ENCODE measurements at places on chromosomes 1 and 21.

GRCh38 chr1:224378855-224379631 is 22.4 kb downstream of the CNIH4 start:
- no peak for DNase-seq
- peaks cover 15% of the 10 kb centered on the region for H3K36me3 ChIP-seq
- H3K4me1 ChIP-seq: no peaks in the 10 kb centered on the region
- H3K4me3 ChIP-seq: no peak overlapping the region
- H3K27ac ChIP-seq: no peak overlapping the region

GRCh38 chr1:17643861-17644703 is 104.6 kb downstream of the ARHGEF10L start:
- no peak for DNase-seq
- no peak overlapping the region for H3K27ac ChIP-seq
- peaks cover 7% of the 10 kb centered on the region for H3K36me3 ChIP-seq

DNA sequence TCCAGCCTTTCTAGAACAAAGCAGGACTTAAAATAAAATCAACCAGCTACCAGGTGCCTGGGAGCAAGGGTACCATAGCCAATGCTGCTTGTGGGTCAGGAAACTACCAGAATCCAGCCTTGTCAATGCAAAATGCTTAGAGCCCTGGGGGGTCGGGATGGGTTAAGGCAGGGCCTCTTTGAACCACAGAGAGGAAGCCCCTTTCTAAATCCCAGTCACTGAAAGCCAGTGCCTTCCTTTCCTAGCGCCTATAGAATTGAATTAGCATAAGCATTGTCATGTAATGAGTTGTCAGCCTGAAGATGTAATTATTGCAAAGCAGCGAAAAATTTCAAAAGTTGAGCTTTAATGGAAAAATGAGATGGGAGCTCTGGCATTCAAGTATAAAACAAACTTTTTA is 176.6 kb upstream of the DAB1 start:
- no peak overlapping the region for H3K27ac ChIP-seq
- H3K4me3 ChIP-seq: no peak overlapping the region
- no peaks in the 10 kb centered on the region for H3K36me3 ChIP-seq
- DNase-seq: no peak
- peaks cover 22% of the 10 kb centered on the region for H3K4me1 ChIP-seq

- no peaks in the 10 kb centered on the region for H3K36me3 ChIP-seq
- H3K27ac ChIP-seq: no peak overlapping the region
- DNase-seq: no peak
- H3K4me1 ChIP-seq: peaks cover 10% of the 10 kb centered on the region
Observed at GRCh38 chr1:91700771-91701471, 185.0 kb downstream of the TGFBR3 start.

GRCh38 chr1:8134546-8135235 is 108.6 kb upstream of the ERRFI1 start:
- peaks cover 1% of the 10 kb centered on the region for H3K4me1 ChIP-seq
- no peak overlapping the region for H3K4me3 ChIP-seq
- H3K36me3 ChIP-seq: no peaks in the 10 kb centered on the region
- H3K27me3 ChIP-seq: no peaks in the 10 kb centered on the region

DNA sequence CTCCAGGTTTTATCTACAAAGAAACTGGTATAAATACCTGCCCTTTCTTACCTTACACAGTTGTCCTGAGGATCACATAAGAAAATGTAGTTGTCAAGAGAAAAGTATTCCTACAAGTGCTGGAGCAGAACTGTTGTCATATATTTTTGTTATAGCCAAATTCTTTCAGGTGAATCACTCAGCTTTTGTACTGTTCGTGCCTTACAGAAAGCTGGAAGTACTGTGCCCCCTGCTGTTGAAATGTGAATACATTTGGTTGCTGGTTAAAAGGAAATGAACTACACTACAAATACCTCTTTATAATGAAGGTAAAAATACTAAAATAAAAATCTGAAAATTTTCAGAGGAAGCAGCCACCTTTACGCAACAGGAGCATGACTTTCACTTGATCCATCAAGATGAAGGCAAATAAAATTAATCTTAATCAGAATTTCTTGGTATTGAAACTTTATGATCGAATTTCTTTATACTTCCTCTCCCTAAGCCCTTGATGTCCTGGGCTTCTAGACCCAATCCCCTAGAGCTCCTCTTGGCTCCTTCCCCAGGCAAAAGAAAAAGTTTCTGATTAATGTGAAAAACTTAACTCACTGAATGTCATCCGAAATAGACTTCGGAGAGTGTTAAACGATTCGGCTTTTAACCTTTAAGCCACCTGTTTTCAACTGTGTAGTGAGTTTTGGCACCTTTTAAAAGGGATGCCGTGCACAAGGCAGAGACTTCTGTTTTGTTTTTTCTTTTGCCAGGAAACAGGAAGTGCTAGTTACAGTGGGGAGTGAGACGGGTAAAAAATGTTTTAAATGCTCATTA is 12.5 kb downstream of the CHML start:
- no peaks in the 10 kb centered on the region for H3K27me3 ChIP-seq
- H3K4me3 ChIP-seq: no peak overlapping the region
- no peaks in the 10 kb centered on the region for H3K4me1 ChIP-seq
- no peak for DNase-seq
- no peaks in the 10 kb centered on the region for H3K36me3 ChIP-seq

- no peaks in the 10 kb centered on the region for H3K27me3 ChIP-seq
- H3K4me1 ChIP-seq: no peaks in the 10 kb centered on the region
- H3K36me3 ChIP-seq: no peaks in the 10 kb centered on the region
Observed at GRCh38 chr1:22761821-22762220, 51.2 kb downstream of the EPHB2 start.

- no peak for DNase-seq
- H3K27me3 ChIP-seq: no peaks in the 10 kb centered on the region
- H3K36me3 ChIP-seq: peaks cover 60% of the 10 kb centered on the region
- H3K4me3 ChIP-seq: no peak overlapping the region
- H3K4me1 ChIP-seq: peaks cover 14% of the 10 kb centered on the region
Observed at GRCh38 chr1:14968251-14968851, 185.2 kb upstream of the TMEM51 start.

DNA sequence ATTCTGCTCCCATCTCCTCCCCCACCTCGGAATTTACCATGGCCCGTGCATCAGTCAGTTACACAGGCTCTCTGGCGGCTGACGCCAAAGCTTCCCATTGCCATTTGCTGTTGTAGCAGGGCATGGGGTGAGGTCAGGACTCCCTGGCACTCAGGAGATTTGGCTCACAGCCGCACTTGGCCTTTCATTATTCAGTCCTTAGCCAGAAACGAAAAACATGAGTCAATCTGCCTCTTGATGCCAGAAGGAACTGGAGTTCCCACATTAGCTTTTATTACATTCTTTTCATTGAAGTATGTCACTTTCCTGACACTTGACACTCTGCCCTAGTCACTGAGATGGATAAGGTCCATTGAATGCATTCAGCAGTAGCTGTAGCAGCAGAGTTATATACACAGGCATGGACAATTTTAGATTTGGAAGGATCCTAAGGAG is 260.6 kb downstream of the CACNA1E start:
- no peak overlapping the region for H3K27ac ChIP-seq
- H3K36me3 ChIP-seq: no peaks in the 10 kb centered on the region
- H3K4me3 ChIP-seq: no peak overlapping the region
- no peak for DNase-seq
- H3K4me1 ChIP-seq: no peaks in the 10 kb centered on the region

GRCh38 chr1:37849480-37849879 is 9.9 kb downstream of the MTF1 start:
- no peaks in the 10 kb centered on the region for H3K36me3 ChIP-seq
- no peak for DNase-seq
- no peak overlapping the region for H3K4me3 ChIP-seq
- no peak overlapping the region for H3K27ac ChIP-seq

DNA sequence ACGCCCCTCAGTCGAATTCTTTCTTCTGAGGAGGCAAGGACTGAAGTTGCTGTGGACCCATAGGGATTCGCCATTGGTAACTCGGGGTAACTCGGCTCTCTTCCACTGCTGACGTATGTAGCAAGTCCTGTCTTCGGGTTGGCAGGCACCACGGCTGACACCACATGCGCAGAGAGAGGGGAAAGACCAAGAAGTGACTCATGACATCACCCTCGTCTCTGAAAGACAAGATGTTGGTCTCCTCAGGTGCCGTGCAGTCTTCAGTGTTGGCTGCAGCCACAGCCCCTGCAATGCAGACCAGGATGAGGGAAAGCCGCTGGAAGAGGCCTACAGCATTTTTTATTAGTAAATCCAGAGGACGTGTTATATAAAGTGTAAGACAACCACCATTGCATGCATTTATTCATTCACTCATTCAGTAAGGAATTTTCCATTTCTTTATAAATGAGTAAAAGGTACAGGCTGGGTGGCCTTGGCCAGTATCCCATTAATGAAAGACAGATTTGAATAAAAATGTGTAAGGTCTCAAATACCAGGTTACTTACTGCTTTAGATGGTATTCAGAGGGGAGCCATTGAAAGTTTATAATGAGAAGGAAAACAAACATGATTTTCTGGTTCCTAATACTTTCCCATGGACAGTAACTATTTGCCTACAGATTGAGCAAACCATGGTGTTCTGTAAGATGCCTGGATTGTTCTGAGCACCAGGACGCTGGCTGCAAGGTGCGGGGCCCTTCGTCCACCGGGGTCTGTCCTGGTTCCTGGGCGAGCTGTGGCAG is 50.7 kb upstream of the IRF2BP2 start:
- H3K36me3 ChIP-seq: no peaks in the 10 kb centered on the region
- peaks cover 3% of the 10 kb centered on the region for H3K4me1 ChIP-seq
- no peak overlapping the region for H3K27ac ChIP-seq
- DNase-seq: no peak
- no peaks in the 10 kb centered on the region for H3K27me3 ChIP-seq
- no peak overlapping the region for H3K4me3 ChIP-seq

DNA sequence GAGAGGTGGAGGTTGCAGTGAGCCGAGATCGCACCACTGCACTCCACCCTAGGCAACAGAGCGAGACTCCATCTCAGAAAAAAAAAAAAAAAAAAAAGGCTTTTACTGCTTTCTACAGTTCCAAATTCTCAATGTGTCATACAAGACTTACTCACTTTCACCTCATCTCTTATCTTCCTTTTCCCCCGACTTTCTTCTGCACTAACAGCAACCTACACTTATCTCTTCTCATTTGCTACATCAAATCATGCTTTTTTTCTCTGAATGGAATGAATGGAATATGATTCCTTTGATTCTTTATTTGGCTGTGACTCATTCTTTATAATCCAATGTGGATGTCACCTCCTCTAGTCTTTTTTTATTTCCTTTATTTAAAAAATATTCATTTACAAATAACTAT is 168.4 kb upstream of the DMRTA2 start:
- no peaks in the 10 kb centered on the region for H3K27me3 ChIP-seq
- H3K36me3 ChIP-seq: peaks cover 9% of the 10 kb centered on the region
- H3K27ac ChIP-seq: no peak overlapping the region
- no peaks in the 10 kb centered on the region for H3K4me1 ChIP-seq

DNA sequence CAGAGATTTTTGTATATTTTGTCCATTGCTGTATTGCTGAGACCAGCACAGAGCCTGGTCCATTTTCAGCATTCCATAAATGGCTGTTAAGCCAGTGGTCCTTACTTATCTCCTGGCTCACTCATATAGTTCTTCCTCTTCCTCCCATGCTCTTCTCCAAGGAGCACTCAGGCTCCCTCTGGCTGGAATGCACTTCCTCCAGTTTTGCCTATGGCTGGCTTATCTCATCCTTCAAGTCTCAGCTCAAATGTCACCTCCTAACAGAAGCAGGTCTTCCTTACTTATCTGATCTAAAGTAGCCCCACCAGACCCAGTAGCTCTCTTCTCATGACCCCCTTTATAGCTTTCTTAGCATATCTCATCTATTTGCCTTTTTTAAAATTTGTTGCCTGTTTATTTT is 146.9 kb downstream of the SLC30A10 start:
- H3K36me3 ChIP-seq: no peaks in the 10 kb centered on the region
- peaks cover 1% of the 10 kb centered on the region for H3K4me1 ChIP-seq
- no peak for DNase-seq
- H3K27me3 ChIP-seq: no peaks in the 10 kb centered on the region

- DNase-seq: no peak
- H3K36me3 ChIP-seq: peaks cover 3% of the 10 kb centered on the region
- H3K27ac ChIP-seq: no peak overlapping the region
- H3K4me1 ChIP-seq: peaks cover 37% of the 10 kb centered on the region
- H3K4me3 ChIP-seq: peak overlapping the region; percentile 69
Observed at GRCh38 chr1:27342391-27342777, 562 bp downstream of the SYTL1 start.

DNA sequence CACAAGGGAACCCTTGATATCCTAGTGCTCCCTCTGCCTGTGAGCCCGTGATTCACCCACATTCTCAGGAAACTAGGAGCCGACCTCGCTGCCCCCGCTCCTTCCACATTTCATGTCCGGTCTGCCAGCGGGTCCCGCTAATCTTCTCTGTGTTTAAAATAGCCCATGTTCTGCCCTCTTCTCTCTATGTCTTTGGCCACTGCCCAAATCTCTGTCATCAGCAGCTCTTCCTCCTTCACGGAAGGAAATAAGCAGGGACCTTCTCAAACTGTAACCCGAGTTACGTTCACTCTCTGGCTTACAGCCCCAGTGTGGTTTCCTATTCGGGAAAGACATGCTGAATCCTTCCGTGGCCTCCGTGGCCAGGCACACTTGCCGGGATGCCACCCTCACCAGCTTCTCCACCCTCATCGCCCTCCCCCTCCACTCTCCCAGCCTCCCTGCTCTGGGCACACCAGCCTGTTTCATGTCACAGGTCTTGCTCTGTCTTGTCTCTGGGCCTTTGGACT is 21.1 kb upstream of the UBXN10 start:
- no peak for DNase-seq
- no peaks in the 10 kb centered on the region for H3K36me3 ChIP-seq
- H3K4me1 ChIP-seq: peaks cover 2% of the 10 kb centered on the region
- H3K4me3 ChIP-seq: no peak overlapping the region
- H3K27ac ChIP-seq: no peak overlapping the region

GRCh38 chr1:231828182-231828920 is 201.8 kb downstream of the DISC1 start:
- no peaks in the 10 kb centered on the region for H3K4me1 ChIP-seq
- no peaks in the 10 kb centered on the region for H3K27me3 ChIP-seq
- no peak overlapping the region for H3K4me3 ChIP-seq
- H3K27ac ChIP-seq: no peak overlapping the region
